ENCODE measurements at places on chromosomes 11 and 22. TPM values are rescaled to one million over a fixed set of nuclear protein-coding genes. Genes with fewer than 3 reads are reported as not detected.
A peak's percentile ranks its signal among the peaks of the same experiment; 100 is the strongest.

GRCh38 chr11:126755526-126755925, 245.0 kb downstream of the KIRREL3 start:
- DNase-seq = no peak

DNA sequence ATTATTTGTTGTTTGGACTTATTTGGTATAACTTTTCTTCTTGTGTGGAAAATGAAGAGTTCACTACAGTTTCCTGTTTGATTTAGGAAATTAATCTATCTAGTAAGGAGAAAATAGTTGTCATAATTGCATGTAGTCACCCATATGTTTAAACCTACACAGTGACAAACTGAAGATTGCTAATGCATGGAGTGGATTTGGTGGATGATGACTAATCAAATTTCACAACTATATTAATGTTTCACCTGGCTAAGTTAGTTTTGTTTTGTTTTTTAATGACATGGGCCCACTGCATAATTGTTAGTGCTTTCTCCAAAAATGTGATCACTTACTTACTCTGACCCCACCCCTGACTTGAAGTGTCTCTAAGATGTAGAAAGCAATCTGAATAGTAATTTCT, 170.6 kb downstream of the DYNC2H1 start:
- DNase-seq = no peak

DNA sequence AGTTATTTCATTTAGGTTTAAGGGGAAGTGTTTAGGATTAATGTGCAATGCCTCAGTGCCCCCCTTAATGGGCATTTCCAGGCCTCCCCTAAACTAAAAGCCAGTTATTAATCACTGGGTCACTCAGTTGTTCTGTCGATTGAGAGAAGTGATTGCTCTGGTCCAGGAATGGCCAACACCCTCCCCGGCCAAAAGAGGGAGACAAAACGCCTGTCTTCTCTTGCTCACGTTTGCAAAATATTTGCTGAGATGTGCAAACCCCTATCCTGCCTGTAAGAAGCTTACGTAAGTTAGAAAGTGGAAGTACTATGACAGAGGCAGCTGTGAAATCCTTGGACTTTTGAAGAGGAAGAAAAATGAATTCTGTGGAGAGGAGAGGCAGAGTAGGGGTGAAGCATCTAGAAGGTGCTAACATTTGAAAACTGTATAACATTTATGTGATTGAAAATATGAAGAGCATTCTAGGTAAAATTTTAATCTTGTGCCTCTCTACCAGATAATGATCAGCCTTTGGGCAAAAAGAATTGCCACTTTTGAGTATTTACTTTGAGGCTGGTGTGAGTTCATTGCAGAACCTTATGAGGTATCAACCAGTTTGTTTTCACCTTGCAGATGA, 37.7 kb downstream of the NTM start:
- peak; percentile 11 for DNase-seq

DKK3 gene
- 228 TPM for total RNA-seq

JAM3 gene
- 5.7 TPM for total RNA-seq

GRCh38 chr11:12123273-12123672, 12.9 kb downstream of the MICAL2 start:
- DNase-seq = no peak

- DNase-seq = no peak
Observed at GRCh38 chr11:10524471-10524870, 16.5 kb downstream of the RNF141 start.

DUSP8 gene
- 1.1 TPM for total RNA-seq

DNA sequence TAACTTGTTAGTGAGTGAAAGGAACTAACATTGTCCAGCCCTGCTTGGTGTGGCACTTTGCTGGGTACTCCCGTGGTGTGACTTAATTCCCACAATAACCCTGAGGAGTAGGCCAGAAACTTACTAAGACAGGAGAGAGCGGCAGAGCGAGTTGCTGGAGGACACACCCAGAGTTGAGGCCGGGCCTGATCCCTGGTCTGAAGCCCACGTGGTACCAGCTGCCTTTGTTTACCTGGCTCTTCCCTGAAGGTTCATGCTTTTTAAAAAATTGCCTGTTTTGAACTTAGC, 594 bp downstream of the MPST start:
- DNase-seq = peak; percentile 49

DNA sequence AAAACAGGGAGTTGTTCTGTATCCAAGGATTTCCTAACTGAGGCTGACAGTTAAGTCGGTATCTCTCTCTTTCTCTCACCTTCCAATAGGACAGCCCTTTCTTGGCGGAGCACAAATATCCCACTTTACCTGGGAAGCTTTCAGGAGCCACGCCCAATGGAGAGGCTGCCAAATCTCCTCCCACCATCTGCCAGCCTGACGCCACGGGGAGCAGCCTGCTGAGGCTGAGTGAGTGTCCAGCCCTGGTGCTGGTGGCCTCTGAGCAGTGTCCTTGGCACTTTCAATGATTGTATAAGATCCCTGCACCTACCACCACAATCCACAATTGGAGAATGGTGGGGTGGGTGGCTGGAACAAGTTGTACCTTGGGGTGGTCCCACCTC, 33.7 kb downstream of the CYB5R2 start:
- no peak for DNase-seq

KCNJ1 gene
- total RNA-seq = not detected

CATSPER1 gene
- not detected for total RNA-seq

- DNase-seq = no peak
Observed at GRCh38 chr22:30373331-30374325, 13.6 kb downstream of the RNF215 start.

CECR2 gene
- 0.20 TPM for total RNA-seq

GRCh38 chr11:92284107-92284506, 59.5 kb downstream of the FAT3 start:
- no peak for DNase-seq

GRCh38 chr11:130720232-130721022, 195.9 kb downstream of the SNX19 start:
- DNase-seq = no peak

- no peak for DNase-seq
Observed at GRCh38 chr11:96465512-96465911, 75.7 kb downstream of the JRKL start.

CTTN gene
- 153 TPM for total RNA-seq

GRCh38 chr22:42585096-42585495, 29.6 kb downstream of the POLDIP3 start:
- no peak for DNase-seq

GRCh38 chr11:14818779-14819178, 73.3 kb downstream of the CYP2R1 start:
- no peak for DNase-seq

LRRC74B gene
- not detected for total RNA-seq

CHRM1 gene
- total RNA-seq = 1.3 TPM

GRCh38 chr11:72229336-72229924, 4.9 kb downstream of the INPPL1 start:
- DNase-seq = no peak

DNA sequence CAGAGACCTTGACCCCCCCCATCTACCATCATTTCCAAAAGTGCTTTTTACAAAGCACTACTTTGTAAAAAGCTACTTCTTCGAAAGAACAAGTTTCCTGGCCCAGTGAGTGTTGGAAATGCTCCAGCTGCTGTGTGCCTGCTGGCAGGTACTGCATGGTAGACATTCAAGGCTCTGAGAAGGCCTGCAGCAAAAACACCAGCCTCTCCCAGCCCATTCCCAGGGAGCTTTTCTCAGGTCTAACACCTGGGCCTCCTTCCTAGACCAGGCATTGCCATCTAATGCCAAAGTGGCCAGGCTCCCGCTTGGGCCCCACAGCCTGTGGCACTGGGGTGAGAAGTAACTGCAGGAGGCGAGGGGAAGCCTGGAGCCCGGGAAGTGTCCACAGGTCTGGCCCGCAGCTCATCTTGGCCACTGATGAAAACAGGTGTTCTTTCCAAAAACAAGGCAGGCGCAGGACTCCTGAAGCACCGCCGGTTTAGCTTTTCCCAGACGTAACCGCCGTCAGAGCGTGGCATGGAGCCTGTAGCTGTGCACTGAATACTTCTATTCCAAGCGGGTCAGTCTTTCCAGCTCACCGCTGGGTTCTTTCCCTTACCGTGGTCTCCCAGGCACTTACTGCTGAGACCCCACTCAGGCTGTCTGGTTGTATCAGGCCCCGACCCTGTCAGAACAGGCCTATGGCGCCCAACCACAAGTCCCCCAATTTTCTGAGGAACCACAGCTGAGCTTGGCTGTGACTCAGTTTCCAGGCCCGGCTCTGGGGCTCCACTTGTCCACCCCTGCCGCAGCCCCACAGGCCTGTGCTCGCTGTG, 1.2 kb upstream of the TCIRG1 start:
- DNase-seq = no peak

PPP2R5B gene
- 5.4 TPM for total RNA-seq

- DNase-seq = no peak
Observed at GRCh38 chr22:49723478-49724029, 104.1 kb downstream of the BRD1 start.

DNA sequence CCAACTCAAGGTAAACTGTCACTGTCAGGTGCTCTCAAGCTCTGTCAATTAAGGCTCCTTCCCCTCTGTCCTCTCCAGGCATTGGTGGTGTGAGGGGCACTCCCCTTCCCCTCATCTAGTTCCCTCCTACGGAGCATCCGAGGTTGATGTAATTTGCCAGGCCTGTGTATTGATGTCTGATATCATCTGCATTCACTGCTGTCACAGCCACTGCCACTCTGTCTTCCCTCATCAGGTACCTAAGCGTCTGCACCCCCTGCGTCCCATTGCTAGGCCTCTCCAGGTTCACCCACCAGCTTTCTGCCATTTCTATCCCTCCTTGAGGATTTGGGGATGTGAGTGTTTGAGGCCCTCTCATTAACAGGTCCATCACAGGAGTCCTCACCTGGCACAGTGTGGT, 50.0 kb upstream of the SYT13 start:
- no peak for DNase-seq

GRCh38 chr11:60946601-60947264, 5.2 kb downstream of the SLC15A3 start:
- DNase-seq = no peak

- no peak for DNase-seq
Observed at GRCh38 chr22:42521228-42521546, 1.6 kb upstream of the RRP7A start.

DNA sequence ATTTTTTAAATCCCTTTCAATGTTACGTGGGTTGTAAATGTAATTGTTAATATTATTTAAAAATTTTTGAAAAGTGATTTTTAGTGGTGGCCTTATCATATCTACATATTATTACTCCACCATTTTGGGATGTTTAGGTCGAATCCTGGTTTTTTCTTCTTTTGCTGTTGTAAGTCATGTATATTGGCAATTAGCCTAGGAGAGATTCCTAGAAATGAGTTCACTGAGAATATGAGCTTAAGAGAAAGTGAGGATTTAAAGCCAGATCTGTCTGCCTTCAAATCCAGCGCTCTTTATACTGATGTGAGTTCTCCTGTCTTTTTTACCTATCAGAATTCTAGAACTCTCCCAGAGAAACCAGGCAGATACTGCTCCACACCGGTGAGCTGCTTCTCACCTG, 56.1 kb downstream of the PTPRJ start:
- DNase-seq = no peak

Measured in MG63 (cell line).